Upper lobe of left lung (tissue), 6 donors: ENCODE measurements at places on chromosomes 2 and 18. TPM values are rescaled to one million over a fixed set of nuclear protein-coding genes. Genes with fewer than 3 reads are reported as not detected.

TEKT4 gene
- total RNA-seq = 5.2 TPM

MEMO1 gene
- total RNA-seq = 18.9 TPM

ALPP gene
- 24.6 TPM for total RNA-seq

DNA sequence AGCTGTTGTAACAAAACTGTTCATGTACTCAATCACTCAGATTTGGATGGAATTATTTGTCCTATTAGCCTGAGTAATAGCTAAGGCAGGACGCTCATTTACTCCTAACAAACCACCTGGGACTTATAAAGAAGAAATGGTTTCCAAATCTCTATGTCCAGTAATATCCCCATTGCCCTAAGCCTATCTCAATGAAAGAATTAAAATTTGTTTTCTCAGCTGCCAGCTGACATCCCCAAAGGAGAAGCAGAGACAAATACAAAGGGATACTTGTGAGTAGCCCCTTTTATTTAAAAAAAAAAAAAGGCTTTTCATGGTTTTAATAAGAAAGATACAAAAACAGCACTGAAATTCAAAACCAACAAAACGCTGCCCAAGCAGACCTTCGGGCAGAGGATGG lies 211.4 kb upstream of the PARD3B start:
- no peaks in the 10 kb centered on the region for H3K36me3 ChIP-seq
- H3K27ac ChIP-seq = no peak overlapping the region
- H3K4me1 ChIP-seq = no peaks in the 10 kb centered on the region
- no peak overlapping the region for H3K4me3 ChIP-seq
- DNase-seq = no peak
- no peaks in the 10 kb centered on the region for H3K27me3 ChIP-seq

SLC9A4 gene
- not detected for total RNA-seq

- no peak overlapping the region for H3K4me3 ChIP-seq
- no peak overlapping the region for H3K27ac ChIP-seq
- no peaks in the 10 kb centered on the region for H3K27me3 ChIP-seq
- H3K36me3 ChIP-seq = no peaks in the 10 kb centered on the region
- no peaks in the 10 kb centered on the region for H3K4me1 ChIP-seq
- DNase-seq = no peak
Observed at GRCh38 chr2:33488178-33488690, 11.8 kb downstream of the RASGRP3 start.

- H3K4me3 ChIP-seq = no peak overlapping the region
- peaks cover 8% of the 10 kb centered on the region for H3K36me3 ChIP-seq
- no peak overlapping the region for H3K27ac ChIP-seq
- peak; percentile 25 for DNase-seq
- H3K27me3 ChIP-seq = no peaks in the 10 kb centered on the region
Observed at GRCh38 chr2:231104115-231104713, 20.6 kb downstream of the HTR2B start.
